ENCODE measurements at places on chromosomes 5 and 9. TPM values are rescaled to one million over a fixed set of nuclear protein-coding genes. Genes with fewer than 3 reads are reported as not detected.

IL9 gene
- total RNA-seq: not detected

PCDHGC4 gene
- 0.48 TPM for total RNA-seq

LVRN gene
- not detected for total RNA-seq

NR4A3 gene
- not detected for total RNA-seq

PDCD1LG2 gene
- total RNA-seq: not detected

SEMA6A gene
- 7.2 TPM for total RNA-seq

TIGD6 gene
- total RNA-seq: 5.8 TPM

TTC33 gene
- 8.4 TPM for total RNA-seq

CCL27 gene
- not detected for total RNA-seq

GRXCR2 gene
- total RNA-seq: not detected

Data from tracheal epithelial cell (primary cell).